ENCODE measurements at places on chromosomes 13 and 19.

DNA sequence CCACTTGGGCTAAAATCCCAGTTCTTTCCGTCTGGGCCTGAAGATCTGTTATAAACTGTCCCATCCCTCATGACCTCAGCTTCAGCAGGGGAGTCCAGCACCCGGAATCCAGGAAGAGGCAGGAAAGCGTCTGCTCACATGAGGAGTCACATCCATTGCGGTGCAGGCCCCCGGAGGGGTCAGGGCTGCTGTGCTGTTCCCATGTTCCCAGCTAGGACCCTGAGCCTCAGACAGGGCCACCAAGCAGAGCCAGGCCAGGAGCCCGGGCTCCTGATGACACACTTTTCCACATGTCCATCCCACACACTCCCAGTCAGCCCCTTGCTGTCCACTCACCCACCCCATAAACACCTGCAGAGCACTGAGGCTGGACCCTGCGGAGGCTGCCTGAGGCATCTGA is 45.3 kb upstream of the VSTM2B start:
- no peak for DNase-seq

DNA sequence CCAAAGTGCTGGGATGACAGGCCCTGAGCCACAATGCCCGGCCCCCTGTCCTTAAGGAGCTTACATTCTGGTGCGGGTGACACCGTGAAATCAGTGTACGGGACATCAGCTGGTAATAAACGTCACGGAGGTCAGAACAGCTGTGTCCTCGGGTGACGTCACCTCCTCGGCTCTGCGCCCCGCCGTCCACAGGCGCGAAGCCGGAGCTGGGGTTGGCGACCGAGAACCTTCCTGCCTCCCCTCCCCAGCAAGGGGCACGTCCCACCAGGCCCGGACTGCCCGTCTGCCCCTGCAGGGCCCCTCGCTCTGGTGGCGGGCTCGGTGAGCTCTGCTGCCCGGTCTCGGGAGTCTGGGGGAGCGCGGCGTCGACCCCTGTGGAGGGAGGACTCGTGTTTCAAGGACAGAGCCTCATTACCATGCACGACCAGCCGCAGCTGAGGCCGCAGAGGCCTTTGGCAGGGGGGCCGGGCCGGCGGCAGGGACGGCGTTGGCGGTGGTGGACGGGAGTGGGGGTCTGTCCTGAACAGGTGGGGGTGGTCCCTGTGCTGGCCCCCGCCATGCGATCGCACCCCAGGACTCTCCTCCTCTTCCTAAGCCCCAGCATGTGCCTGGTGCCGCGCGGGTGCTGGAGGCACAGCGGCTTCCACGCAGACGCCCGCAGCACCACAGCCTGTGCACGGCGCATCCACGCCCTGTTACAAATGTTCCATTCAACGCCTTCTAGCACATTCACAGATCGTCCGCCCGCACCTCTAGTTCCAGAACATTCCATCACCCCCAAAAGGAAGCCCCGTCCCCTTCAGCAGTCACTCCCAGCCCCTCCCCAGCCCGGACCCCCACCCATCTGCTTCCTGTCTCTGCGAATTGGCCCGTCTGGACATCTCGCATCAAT is 5.4 kb downstream of the LINGO3 start:
- no peak for DNase-seq

DNA sequence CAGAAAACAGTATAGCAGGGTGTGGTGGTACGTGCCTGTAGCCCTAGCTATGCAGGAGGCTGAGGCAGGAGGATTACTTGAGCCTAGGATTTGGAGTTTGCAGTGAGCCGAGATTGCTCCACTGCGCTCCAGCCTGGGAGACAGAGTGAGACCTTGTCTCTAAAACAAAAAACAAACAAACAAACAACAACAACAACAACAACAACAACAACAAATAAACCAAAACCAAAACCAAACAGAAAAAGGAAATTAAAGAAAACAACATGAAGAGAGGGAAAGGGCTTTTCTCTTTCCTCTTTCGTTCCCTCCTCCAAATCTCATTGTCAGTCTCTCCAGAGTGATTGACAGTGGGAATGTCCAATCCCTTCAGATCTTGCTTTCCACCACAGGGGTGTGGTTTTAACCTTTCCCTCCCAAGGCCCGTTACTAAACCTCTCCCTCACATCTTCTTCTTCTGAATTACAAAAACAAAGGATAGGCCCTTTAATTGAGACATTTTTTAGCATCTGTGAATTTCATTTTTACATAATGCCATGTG is 341.2 kb downstream of the HS6ST3 start:
- DNase-seq: no peak

DNA sequence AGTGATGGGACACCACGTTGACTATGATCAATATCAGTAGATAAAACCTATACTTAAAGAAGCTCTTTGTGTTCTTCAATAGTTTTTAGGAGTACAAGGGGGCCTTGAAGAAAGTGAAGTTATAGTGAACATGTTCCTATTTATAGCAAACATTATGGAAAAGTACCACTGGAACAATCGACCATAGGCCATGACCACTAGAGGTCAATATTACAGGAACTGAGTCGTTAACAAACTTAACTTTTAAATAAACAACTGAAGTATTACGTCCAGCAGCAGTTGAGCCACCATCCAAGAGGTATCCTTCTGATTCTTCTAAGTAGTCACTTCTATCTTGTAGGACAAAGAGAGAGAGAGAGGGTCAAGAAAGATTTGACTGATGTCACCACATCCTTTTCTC is 391.0 kb upstream of the SLITRK5 start:
- no peak for DNase-seq

DNA sequence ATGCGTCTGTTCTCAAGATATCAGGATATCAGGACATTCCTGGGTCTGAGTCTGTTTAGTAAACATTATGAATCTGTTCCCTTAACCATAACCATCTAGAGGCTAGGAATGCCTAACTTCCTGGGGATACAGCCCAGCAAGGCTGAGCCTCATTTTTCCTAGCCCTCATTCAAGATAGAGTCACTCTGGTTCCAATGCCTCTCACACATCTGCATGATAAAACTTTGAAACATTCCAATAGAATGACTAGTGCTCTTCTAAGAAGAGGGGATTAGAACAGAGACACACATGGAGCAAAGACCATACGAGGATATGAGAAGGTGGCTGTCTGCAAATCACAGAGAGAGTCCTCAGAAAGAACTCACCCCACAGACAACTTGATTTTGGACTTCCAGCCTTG is 20.6 kb upstream of the CABP5 start:
- DNase-seq: no peak

GRCh38 chr13:26735677-26736076 is 24.9 kb downstream of the GPR12 start:
- DNase-seq: no peak

- no peak for DNase-seq
These were observed 85.6 kb upstream of the RXFP2 start for GRCh38 chr13:31653730-31654129.

GRCh38 chr13:97212004-97212403 is 10.1 kb upstream of the MBNL2 start:
- DNase-seq: no peak

DNA sequence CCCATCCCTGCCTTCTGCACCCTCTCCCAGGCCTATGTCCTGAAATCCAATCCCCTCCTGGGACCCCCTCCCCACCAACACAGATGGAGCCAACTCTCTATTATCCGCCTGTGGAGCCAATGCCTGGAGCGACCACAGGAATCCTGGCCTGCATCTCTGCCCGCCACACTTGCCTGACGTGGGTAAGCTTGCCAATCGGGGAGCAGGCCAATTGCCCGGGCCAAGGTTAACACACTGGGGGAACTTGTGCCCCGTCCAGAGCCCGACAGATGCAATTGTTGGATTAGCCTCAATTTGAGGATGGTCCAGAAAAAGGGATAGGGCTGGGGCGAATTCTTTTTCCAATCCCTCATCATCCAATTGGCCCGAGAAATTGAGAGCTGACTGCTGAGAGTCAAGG is 5.9 kb downstream of the WIZ start:
- DNase-seq: no peak

- no peak for DNase-seq
These were observed 64.5 kb upstream of the MRI1 start for GRCh38 chr19:13699786-13700185.

- no peak for DNase-seq
These were observed 9.2 kb upstream of the KANK3 start for GRCh38 chr19:8352134-8352827.

DNA sequence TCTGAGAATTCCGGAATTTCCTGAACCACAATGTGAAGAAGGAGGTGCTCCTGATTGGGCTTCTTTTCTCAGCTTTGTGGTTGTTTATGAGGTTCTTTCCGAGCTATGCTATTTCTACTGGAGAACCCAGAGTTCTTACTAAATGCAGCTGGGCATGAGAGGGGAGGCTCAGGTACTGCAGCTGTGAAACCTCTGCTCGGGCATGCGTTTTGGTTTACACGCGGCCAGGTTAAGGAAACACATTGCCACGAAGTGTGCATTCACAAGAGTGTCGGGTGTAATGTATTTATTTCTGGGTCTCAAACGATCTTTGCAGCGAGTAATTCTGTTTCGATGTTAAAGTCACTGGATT is 661 bp upstream of the MIR17HG start:
- peak; percentile 47 for DNase-seq

- no peak for DNase-seq
These were observed 30.9 kb downstream of the MZT1 start for GRCh38 chr13:72696579-72696978.

GRCh38 chr19:1819341-1820255 is 7.5 kb upstream of the ATP8B3 start:
- DNase-seq: no peak

DNA sequence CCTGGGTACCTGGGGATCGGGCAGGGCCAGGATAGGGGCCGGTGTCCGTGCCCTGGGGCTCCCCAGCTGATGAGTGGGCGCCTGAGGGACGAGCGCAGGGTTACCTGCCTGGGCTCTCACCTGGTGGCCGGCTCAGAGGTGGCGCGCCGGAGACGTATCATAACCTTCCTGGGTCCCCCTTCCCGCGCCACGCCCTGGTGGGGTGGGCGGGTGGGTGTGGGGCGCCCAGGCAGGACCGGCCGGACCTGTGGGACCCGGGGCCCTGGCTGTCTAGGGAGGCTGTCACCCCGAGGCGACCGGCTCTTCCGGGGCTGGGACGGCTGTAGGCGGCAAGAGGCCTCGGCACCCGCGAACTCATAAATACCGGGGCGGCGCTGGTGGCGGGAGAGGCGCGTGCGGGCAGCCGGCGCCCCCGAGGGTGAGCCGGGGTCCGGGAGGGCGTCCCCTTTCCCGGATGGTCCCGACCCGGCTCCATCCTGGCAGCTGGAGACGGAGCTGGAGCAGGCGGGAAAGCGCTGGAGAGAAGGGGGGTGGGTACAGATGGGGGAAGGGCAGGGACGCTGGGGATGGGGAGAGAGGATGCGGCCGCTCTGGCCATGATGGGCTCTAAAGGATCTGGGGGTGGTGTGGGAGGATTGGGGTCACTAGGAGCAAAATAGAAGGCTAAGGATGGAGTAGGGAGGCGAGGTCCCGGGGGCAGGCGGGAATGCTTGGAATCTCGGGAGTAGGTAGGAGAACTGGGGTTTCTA is at the start of gene ACP7:
TSS of gene ACP7 (plus strand) at position 386 of the 749 bp plus-strand sequence. CDS start 902 bp downstream, outside the sequence.
- peak; percentile 18 for DNase-seq

DNA sequence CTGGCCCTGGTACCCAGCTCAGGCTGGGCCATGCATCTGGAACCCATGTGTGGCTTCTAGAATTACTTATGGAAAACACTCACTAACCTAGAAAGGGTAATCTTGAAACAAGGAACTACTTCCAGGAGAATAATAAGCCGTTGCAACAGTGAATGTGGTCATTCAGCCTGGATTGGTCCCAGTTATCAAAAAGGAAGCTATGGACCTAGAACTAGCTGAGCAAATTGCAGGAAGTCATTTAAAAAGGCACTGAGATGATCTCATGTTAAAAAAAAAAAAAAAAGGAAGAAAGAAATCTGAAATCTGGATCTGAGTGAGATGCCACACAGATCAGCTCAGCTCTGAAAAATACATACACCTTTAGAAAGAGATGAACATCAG is 59.6 kb downstream of the DCT start:
- DNase-seq: no peak

DNA sequence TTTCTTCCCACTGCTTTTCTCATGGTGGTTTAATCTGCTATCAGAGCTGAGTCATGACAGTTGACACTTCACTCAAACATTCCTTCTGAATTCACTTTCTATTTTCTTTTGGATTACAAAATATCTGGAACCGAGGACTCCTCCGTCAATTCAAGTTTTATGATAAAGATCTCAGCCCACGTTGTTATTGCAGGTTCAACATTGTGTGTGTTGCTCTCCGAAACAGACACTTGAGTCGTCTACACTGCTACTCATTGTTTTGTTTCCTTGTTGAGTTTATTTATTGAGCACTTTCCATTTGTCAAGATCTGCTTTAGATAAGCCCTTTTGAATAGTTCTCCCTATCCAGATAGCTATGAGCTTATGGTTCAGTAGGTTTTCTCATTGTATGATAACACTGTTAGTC is 636.1 kb upstream of the GPC6 start:
- no peak for DNase-seq

GRCh38 chr13:94548382-94548781 is 47.6 kb downstream of the TGDS start:
- no peak for DNase-seq

GRCh38 chr13:74388626-74389025 is 254.4 kb upstream of the KLF12 start:
- no peak for DNase-seq

DNA sequence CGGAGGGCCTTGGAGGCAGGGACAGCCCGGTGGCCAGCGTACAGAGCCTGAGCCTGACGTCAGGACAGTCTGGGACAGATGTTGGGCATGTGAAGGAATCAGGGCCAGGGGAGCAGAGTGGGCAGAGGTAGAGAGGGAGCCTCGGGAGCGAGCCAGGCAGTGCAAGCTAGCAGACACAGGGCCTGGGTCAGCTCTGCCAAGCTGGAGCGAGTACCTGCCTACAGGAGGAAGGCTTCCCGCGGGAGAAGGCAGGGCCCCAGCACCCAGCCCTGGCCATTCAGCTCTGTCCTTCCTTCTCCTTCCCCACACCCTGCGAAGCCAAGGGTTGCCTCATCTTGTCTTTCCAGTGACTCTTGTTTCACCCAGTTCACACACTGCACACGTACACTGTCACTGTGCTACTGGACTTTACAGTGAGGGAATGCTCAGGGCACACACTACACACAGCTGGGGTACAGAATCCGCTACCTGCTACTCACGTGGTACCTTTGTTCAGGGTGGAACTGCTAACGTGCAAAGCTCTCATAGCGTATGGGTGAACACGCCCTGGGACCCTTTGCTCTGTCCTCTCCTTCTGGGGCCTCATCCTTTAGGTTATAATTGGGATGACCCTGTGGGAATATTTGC is 9.8 kb upstream of the C1QTNF9 start:
- DNase-seq: no peak

DNA sequence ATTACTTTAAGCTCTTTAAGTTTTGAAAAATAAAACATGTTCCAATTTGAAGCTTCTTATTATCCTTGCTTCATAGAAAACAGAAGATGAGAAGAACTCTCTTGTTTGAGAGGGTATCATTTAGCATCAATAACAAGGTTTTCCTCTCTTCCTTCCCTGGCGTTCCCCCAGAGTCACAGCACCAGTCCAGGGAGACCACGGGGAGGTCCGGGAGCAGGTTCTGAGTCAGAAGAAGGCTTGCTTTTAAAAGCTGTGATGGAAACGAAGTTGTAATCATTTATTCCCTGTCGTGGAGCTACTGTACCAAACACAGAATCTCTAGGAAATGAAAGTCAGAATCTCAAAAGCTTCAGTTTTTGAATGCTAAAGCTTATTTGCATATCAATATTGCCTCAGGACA is 174.0 kb upstream of the LSM14A start:
- DNase-seq: no peak

- DNase-seq: no peak
These were observed 145.0 kb downstream of the KDM4B start for GRCh38 chr19:5113633-5114586.
